ENCODE measurements at places on chromosomes 11 and 22. TPM values are rescaled to one million over a fixed set of nuclear protein-coding genes. Genes with fewer than 3 reads are reported as not detected.

- no peak for DNase-seq
Observed at GRCh38 chr11:131756479-131757110, 386.2 kb downstream of the NTM start.

- no peak for DNase-seq
Observed at GRCh38 chr22:36922711-36923110, 9.3 kb downstream of the CSF2RB start.

GRCh38 chr22:28344918-28345703 lies 334.5 kb downstream of the TTC28 start:
- DNase-seq = no peak

- DNase-seq = no peak
Observed at GRCh38 chr22:26461188-26461810, 22.3 kb downstream of the HPS4 start.

DNA sequence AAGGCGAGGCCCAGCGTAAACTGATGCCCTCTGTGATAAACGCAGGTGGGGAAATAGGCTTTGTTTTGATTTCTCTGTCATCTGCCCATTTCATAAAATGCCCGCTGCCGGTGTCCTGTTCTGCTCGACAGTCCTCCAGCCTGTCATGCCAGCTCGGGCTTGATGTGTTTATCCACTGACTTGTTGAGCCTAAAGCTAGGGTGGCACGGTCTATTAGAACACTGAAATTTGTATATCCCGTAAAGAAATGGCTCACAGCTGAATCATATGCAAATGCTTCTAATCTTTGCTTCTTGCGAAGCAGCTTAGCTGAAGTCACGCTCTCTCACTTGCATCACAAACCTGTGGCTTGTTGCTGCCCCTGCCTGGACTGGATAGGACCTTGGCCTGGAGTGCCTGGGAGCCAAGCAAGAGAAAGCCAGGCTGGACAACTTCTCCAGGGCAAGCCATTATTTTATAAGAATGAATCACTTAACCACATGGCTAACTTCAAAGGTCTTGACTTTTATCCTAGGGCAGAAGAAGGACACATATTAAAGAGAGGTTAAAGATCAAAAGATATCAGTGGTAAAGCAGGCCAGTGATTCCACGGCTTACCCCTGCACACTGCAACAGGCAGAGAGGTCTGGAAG lies 33.1 kb downstream of the EHF start:
- DNase-seq = no peak

- DNase-seq = no peak
Observed at GRCh38 chr22:17958166-17958565, 66.2 kb downstream of the MICAL3 start.

GRCh38 chr11:104946907-104947306 lies 21.5 kb downstream of the CASP4 start:
- DNase-seq = no peak

SORL1 gene
- 34.7 TPM for polyA plus RNA-seq

DDI1 gene
- polyA plus RNA-seq = not detected

All from right renal cortex interstitium (tissue), 3 donors.